Pulmonary artery endothelial cell (primary cell): ENCODE measurements at places on chromosomes 2 and 18. TPM values are rescaled to one million over a fixed set of nuclear protein-coding genes. Genes with fewer than 3 reads are reported as not detected.

RGPD4 gene
- under 0.01 TPM in 1 of 2 replicates, not detected in the other for total RNA-seq

PDK1 gene
- 6.1 and 20.4 TPM in 2 replicates for total RNA-seq

MTCL1 gene
- total RNA-seq, result 17.5 and 28.5 TPM in 2 replicates

SH2D6 gene
- 0.13 TPM in 1 of 2 replicates, not detected in the other for total RNA-seq

SAG gene
- total RNA-seq, result 0.07 TPM in 1 of 2 replicates, not detected in the other

SCN2A gene
- total RNA-seq, result not detected in 2 replicates
